ENCODE measurements at places on chromosomes 5 and 9.
A peak's percentile ranks its signal among the peaks of the same experiment; 100 is the strongest.

DNA sequence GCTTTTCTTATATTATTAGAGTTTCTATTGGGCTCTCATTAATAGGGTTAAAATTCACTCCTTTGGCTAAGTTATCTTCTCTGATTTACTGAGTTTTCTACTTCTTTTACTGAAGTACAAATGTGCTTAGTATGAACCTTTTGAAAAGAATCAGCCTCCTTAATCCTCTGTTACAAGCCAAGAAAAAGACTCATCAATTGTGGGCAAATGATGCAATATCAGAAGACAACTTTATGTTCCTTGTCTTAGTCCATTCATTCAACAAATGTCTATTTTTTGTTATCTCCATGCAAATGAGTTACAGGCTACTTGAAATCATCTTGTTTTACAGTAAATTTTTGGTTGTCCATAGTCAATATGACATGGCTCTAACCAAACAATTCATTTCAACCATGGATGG lies 40.3 kb downstream of the SNCAIP start:
- DNase-seq: peak; percentile 9

GRCh38 chr9:89744730-89745129 lies 139.9 kb downstream of the GADD45G start:
- no peak for DNase-seq

DNA sequence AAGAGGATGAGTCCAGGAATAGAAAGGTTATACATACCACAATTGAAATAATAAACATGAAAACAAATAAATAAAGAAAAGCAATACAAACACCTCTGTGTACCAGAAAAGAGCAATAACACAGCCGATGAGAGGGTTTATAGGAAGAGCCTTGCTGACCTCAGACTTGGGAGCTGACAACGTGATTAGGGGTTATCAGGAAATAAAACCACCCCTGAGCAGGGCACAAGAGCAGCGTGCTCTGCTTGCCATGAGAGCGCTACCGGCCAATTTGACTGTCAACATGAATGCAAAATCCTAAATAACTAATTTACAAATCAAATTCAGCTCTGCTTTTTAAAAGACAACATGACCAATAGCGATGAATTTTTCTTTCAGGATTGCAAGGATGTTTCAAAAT lies 2.6 kb upstream of the FREM1 start:
- no peak for DNase-seq

DNA sequence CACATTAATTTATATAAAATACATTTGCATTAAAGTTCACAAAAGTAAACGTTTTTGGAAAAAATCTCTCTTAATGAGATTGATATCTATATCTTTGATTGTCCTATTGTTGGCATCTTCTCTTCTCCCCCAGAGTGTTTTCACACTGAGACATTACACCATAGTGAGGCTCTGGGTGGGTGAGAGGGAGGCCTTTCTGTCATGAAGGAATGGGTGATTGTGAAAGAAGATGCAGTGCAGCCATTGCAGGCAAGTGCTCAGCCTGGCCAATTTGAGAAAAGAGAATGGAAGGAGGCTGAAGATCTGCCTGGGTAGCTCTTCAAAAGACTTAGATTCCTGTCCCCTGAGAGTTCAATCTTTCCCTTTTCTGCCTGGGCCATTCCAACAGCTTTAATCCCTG lies 140.8 kb downstream of the SLC12A2 start:
- no peak for DNase-seq

DNA sequence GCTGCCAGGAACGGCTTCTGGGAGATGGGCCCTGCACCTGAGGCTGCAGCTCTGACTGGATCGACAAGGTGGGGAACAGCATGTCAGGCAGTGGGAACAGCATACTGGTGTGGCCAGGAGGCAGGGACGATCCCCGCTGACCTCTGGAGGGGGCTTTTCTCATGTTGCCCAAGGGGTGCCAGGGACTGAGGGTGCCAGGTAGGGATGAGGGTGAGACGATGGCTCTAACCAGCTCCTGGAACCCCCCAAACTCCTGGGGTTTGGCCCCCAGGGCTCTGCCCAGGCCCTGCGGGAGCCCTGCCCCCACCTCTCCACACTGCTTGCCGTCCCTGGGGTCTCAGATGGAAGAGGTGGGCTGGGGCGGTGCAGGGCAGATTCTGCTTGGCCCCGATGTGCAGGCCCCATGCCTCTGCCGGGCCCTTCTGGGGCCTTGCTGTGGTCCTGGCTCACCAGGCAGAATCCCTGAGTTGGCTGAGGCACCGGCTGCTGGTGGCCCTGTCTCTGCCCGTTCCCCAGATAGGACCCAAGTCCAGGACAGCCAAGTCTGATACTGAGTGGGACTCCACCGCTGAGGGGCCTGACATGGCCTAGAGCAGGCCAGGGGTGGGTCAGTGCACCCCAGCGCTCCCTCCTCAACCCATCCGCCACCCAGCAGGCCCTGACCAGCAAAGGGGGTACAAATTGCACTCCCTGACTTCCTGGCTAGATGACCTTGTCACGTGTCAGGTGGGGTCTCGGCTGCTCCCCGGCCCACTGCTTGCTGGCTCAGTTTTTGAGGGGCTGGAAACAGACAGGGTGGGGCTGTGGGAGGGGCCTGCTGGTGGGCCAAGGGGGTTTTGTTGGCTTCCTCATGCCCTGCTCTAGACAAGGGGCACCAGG lies 28.4 kb upstream of the RNF130 start:
- DNase-seq: no peak

- DNase-seq: peak; percentile 56
Measured at GRCh38 chr9:105142406-105143135, 101.9 kb upstream of the SLC44A1 start.

DNA sequence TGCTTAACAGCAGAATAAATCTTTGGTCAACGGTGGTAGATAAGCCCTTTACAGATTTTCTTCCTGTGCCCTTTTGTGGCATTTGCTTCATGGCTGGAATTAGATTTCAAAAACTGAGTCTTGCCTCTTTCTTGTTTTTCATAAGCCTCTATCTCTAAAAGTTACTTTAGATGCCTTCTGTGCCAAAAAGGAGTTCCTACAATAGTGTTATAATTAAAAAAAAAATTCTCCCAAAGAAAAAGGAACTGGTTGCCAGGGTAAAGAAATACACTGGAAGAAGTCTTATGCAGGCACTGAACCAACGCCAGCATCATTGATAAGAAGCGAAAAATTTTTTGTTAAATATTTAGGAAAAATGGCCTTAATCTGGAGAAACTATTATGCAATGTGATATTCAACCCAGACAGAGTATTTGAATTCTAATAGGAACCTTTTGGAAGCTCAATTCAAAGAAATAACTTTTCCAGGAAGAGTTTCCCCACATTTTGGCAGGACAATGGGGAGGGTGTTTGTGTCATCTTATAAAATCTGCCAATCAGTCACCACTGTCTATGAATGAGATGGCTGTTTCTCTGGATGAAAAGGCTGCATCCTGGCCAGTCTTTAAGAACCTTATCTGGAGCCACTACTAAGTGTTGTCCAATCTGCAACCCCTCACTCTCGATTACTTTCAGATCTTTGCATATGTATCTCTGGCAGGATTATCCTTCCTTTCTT lies 608.1 kb downstream of the PDE4D start:
- DNase-seq: no peak
